ENCODE measurements at places on chromosomes 4 and X. TPM values are rescaled to one million over a fixed set of nuclear protein-coding genes. Genes with fewer than 3 reads are reported as not detected.

Gene ARHGAP6
- 0.48 TPM for total RNA-seq

Gene FGFBP2
- not detected for total RNA-seq

Gene SSX5
- total RNA-seq, result not detected

Gene RTL5
- 9.9 TPM for total RNA-seq

Gene RAB9B
- 0.20 TPM for total RNA-seq

Gene RNF175
- 1.7 TPM for total RNA-seq

Gene PPARGC1A
- 8.9 TPM for total RNA-seq

Gene MID1IP1
- total RNA-seq, result 125 TPM

Gene XAGE1A
- total RNA-seq, result not detected

Gene UNC5C
- total RNA-seq, result 2.0 TPM

Gene RPA4
- total RNA-seq, result 0.22 TPM

Gene USP26
- total RNA-seq, result not detected

Gene SLC7A11
- total RNA-seq, result 6.5 TPM

Gene RAB33A
- total RNA-seq, result 0.25 TPM

Gene PCDH19
- 1.5 TPM for total RNA-seq

Gene PCDH7
- 83.6 TPM for total RNA-seq

Gene AWAT1
- total RNA-seq, result not detected

Gene NPY5R
- total RNA-seq, result 4.4 TPM

DNA sequence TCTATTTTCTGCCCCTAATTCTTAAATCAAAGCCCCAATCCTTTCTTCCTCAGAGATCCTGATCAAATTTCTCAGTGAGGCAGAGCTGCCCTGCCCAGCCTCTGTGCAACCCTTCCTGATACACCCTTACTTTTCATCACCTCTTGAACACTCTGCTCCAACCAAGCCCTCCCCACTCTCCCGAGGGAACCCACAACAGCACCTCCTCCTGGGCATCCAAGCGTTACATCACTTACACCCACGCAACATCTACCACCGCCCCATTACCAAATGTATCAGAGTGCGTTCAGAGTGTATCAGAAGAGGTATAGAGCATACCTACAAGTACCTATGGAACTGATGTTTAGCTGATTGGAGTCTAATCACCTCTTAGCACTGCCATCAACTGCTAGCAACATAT, 186.5 kb downstream of the RAP1GDS1 start:
- DNase-seq, result peak; percentile 61

DNA sequence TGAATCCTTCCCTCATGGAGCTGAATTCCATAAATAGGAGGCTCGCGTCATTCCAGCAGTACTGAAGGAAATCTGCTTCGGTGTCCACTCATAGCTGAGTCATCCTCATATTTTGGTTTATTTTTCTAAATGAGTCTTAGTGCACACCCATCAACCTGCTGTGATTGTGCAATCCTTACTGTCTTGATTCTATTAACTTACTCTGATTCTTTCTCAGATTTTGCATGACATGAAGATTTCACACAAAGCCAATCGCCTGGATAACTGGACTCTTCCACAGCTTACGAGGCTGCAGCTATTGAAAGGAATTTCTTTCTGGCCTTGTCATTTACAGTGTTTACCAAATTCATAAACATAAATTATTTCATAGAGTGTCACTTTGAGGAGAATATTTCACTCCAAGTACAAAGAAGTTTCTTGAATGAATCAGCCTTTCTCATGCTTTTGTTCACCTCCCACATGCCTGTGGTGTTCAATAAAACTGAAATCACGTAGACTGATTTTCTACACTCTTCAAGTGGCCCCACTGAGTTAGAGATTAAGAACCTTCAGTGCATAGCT, 207.6 kb upstream of the SLITRK2 start:
- DNase-seq, result no peak

- DNase-seq, result no peak
These were observed 70.3 kb downstream of the PPEF2 start for GRCh38 chr4:75831856-75832405.

- DNase-seq, result no peak
These were observed 51.8 kb upstream of the ARX start for GRCh38 chrX:25067271-25068172.

DNA sequence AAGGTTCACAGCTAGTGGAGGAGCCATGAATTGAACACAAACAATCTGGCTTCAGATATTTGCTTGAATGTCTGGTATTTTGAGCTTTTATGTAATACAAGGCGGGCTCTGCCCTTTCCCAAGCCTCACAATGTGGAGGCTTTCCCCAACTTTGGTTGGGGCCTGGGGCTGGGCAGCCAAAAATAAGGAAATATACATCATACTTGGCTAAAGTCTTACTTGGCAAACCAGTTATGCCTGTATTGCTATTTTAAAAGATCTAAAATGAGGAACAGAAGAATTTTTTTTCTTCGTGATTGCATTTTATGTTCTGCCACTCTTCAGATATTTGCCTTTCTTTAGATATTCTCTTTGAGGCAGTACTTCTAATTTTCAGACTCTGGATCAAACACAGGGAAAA, 26.1 kb downstream of the ARFIP1 start:
- DNase-seq, result no peak

- no peak for DNase-seq
These were observed 136.9 kb downstream of the ASMT start for GRCh38 chrX:1751781-1752180.

GRCh38 chr4:137156054-137156453, 376.2 kb downstream of the PCDH18 start:
- DNase-seq, result no peak

GRCh38 chrX:151713849-151714248, 2.0 kb upstream of the FATE1 start:
- peak; percentile 82 for DNase-seq

- no peak for DNase-seq
These were observed 32.3 kb downstream of the STPG2 start for GRCh38 chr4:98110929-98111328.

DNA sequence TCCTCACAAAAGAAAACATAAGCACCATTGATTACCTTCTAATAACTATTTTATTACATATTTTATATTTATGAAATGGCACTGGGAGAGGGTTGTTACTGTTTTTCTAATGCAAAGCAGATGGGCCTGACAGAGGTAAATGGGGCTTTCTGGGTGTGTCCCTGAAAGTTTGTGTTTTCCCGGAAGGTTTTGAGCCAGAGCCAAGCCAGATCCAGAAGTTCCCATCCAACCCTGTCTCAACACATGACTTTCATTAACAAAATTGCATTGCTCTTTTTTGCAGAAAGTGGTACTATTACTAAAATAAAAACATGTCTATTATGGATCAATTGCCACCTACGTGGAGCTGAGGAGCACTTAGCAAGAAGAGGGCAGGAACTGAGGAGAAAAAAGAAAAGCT, 181.3 kb downstream of the RAB28 start:
- no peak for DNase-seq

DNA sequence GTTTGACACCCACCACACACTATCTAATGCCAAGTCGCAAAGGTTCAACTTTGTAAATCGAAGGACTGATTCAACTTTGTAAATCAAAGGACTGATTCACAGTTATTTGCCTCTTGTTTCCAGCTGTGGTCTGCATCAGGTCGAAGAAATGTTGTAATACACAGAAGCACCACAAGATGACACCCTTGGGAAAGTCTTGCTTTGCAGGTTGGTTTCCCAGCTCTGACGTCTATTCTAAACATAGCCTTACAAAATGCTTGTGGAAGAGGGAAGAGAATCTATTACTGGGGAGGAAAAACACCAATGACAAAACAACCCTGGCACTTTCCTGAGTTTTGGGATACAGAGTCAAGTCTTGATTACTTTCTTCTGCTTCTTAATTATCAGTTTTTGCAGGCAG, 35.3 kb downstream of the SUPT20HL1 start:
- peak; percentile 84 for DNase-seq

DNA sequence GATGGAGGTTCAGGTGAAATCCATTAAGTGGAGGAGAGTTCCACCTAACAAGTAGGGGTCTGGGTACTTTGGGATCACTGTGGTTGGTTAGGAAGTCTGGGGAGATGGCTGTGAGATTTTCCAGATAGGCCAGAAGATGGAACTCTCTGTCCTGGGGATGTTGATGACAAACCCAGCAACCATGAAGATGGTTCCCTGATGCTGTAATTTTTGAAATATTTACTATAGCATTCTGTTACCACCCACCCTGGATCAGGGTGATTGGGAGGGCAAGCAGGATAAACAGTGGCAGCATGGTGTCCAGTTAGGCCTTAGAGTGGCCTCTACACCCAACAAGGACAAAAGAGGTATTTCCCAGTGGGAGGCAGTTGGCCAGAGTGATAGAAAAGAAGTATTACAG, 15.9 kb upstream of the NELFA start:
- DNase-seq, result no peak

- DNase-seq, result peak; percentile 56
These were observed 104.4 kb upstream of the RAB40AL start for GRCh38 chrX:102832661-102833060.

GRCh38 chrX:46823481-46823880, 13.4 kb upstream of the RP2 start:
- no peak for DNase-seq

DNA sequence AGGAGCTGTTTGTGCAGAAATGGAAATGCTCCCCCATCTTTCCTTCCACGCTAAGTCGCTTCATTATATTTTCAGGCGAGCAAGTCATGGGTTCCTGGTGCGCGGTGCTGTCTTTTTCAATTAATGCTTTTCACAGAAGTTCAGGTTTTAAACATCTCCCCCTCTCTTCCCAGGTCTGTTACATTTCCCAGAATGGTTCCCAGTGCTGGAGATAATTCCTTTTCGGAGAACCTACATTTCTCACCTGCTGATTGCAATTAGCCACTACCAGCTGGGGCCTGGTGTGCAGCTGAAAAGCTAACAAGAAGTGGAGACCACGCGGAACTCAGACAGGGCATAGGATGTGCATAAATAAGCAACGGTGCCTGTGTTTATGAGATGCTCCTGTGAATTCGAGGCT, 217.8 kb downstream of the MID1IP1 start:
- no peak for DNase-seq

GRCh38 chr4:67632492-67632891, 68.5 kb downstream of the UBA6 start:
- DNase-seq, result no peak

GRCh38 chr4:24226667-24227066, 336.8 kb upstream of the PPARGC1A start:
- DNase-seq, result no peak

DNA sequence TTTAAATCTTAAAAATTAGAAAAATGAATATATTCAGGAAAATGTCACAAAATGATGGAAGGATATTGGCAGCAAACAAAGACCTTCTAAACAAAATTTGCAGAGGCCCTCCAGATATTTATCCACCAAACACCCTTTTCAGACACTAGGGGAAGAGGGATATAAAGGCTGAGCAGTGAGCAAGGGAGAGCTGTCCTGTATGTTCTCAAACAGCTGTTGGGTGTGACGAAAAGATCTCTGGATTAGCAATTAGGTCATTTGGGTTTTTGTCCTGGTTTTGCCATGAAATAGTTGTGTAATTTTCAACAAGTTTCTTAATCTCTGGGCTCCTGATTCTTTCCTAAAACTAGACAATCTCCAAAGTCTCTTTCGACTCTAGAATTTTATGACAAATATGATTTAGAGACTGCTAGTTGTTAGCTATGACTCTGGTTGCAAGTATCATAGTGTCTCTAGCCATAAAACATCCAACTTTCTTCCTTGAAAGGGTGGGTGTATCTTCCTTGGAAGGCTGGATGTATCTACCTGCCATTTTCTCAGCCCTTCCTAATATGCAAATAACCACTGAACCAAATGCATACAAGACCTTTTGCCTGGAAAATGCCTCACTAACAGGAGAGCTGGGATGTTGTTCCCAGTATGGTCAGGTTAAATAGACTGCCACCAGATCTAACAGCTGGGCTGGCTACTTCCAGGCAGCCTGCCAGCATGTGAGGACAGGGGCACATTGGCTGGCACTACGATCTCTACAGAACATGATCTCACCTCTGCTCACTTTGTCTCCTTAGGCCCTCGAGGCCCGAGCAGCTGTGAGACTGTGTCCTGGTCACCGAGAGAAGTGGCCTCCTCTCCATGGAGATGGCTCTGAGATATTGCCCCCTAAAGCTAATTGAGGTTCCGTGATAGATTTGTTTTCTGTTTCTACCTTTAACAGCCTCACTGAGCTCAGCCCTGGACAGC, 225.5 kb upstream of the JADE1 start:
- DNase-seq, result no peak

- no peak for DNase-seq
These were observed 140.0 kb downstream of the DCK start for GRCh38 chr4:71133491-71133890.

- no peak for DNase-seq
These were observed 17.6 kb downstream of the GPR174 start for GRCh38 chrX:79162076-79162475.

GRCh38 chr4:157929486-157929885, 243.3 kb downstream of the GASK1B start:
- DNase-seq, result no peak

GRCh38 chrX:24902806-24903205, 113.0 kb downstream of the ARX start:
- no peak for DNase-seq

DNA sequence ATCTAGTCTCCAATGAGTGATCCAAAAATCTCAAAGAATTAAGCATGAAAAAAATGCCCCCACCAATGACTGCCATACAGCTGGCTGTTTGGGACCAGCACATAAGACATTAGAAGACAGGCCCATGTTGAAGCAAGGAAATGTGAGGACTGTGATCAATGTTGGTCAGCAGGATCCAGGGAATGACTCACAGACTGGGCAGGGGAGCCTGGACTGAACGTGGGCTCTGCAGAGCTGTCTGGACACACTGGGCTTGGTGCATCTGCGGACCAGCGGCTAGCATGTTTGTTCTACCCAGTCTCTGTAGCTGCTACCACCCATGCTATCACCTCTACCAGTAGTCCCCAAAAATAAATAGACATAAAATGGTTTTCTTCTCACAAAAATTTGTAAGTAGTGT, 108.6 kb downstream of the PALLD start:
- DNase-seq, result no peak

DNA sequence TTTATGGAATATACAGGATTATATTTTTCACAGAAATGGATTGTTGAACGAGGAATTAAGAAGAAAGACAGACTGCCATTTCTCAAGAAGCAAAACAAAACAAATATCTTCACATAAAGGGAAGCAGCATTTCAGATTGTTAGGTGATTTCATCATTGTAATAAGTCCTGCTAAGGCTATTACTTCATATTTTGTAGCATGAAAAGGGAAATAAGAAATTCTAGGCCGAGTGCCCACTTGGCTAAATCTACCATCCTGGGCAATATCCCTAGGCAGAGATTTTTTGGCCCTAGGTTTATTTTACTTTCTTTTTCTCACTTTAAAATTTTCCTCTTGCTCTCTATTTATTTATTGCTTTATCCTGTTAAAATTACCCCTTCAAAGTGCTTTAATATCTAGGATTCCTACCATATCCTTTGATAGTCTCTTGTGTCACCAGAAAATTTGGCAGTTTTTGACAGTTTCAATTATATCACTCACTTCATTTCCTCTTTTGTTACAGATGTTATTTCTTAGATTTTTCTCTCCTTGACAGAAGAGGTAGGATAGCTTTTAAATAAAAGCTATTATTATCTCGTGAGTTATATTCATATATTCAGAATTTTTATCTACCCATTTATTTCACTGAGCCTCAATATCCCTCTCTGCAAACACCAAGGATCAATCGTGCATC, 142.3 kb downstream of the PDGFC start:
- DNase-seq, result no peak

GRCh38 chr4:17189401-17189720, 290.9 kb upstream of the LDB2 start:
- DNase-seq, result no peak

GRCh38 chr4:174173360-174173759, 110.1 kb downstream of the FBXO8 start:
- no peak for DNase-seq
